Inflammatory macrophage treated with lipopolysaccharide for 4 hours (primary cell): ENCODE measurements at places on chromosomes 13 and 19.

GRCh38 chr19:11191273-11191755, 6.0 kb downstream of the KANK2 start:
- DNase-seq, result peak; percentile 91

DNA sequence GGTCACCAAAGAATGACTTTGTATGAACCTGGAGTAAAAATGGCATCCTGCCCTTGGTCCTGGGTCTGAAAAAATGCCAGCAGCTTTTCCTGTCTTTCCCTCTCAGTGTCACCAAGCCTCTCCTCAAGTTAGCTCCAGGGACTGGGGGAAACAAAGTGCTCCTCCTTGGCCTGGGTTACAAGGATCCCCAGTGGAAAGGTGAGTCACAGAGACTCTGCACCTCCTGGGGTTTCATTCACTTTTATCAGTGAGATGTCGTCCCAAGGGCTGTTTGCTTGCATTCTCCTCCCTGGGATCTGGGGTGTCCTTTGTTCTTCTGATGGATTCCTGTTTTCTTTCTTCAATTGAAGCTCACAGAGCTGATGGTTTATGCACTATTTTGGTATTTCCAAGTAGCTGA, 93.2 kb upstream of the CSNK1A1L start:
- no peak for DNase-seq

GRCh38 chr19:15337202-15337601, 4.9 kb upstream of the BRD4 start:
- DNase-seq, result no peak

DNA sequence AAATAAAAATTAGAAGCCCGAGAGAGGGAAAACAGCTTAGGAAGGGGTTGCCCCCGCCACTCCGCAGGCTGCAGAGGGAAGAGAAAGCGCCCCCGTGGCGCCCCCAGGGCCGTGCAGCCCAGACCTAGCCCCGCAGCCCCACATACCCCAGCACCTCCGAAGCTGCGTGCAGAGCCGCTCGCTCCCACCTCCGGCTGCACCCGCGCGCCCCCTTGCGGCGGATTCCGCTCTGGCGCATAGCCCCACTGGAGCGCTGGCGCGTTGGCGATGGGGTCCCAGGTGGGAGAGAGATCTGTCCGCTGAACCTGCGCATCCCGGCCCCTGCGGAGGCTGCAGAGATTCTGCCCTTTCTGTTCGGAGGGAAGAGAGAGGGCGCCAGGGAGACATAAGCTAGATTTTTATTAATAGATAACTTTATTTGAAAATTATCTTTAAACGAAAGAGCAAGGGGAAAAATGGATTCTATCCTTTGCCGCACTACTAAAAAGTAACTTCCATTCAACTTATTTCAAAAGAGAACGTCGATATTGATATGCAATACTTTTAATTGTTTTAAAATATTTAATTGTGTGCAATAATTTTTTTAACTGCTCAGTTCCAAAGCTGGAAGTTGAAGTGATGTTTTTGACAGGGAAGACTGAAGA, 11.7 kb upstream of the CLN5 start:
- DNase-seq, result peak; percentile 70

DNA sequence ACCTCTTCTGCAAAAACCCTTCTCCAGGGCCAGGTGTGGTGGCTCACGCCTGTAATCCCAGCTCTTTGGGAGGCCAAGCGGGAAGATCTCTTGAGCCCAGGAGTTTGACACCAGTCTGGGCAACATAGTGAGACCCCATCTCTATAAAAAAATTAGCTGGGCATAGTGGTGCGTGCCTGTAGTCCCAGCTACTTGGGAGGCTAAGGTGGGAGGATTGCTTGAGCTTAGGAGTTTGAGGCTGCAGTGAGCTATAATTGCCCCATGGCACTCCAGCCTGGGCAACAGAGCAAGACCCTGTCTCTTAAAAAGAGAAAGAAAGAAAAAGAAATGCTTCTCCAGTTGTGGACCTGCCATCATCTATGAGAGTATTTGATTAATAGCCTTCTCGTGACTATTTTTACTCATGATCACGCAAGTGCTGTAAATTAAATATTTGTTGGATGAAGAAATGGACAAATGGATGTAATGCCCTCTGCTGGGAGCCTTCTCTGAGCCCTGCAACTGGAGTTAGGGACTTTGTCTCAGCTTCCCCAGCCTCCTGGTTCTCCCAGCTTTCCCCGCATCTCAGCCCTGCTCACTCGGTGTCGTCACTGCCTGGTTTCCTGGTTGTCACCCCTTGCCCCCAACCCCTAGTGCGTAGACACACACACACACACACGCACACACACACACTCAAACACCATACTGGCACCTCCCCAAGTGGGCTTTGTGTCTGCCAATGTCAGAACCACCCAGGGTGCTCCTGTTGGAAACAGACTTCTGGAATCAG, 12.2 kb downstream of the WIZ start:
- no peak for DNase-seq

- no peak for DNase-seq
These were observed 232.6 kb downstream of the TEX29 start for GRCh38 chr13:111552891-111553655.

DNA sequence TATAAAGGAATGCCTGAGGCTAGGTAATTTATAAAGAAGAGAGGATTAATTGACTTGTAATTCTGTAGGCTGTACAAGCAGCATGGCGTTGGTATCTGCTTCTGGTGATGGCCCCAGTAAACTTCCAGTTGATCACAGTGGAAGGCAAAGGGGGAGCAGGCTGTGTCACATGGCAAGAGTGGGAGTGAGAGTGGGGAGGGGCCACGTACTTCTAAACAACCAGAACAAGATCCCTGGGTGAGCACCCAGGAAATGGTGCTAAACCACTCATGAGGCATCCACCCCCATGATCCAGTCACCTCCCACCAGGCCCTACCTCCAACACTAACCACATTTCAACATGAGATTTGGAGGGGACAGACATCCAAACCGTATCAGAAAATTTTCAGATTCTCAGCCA, 3.0 kb upstream of the RNF113B start:
- DNase-seq, result no peak

GRCh38 chr19:50322234-50322633, 6.9 kb downstream of the KCNC3 start:
- no peak for DNase-seq
